MG63 (cell line): ENCODE measurements at places on chromosomes 4 and X.
A peak's percentile ranks its signal among the peaks of the same experiment; 100 is the strongest.

GRCh38 chr4:131470360-131470759, 1678.7 kb upstream of the PCDH10 start:
- DNase-seq = no peak

DNA sequence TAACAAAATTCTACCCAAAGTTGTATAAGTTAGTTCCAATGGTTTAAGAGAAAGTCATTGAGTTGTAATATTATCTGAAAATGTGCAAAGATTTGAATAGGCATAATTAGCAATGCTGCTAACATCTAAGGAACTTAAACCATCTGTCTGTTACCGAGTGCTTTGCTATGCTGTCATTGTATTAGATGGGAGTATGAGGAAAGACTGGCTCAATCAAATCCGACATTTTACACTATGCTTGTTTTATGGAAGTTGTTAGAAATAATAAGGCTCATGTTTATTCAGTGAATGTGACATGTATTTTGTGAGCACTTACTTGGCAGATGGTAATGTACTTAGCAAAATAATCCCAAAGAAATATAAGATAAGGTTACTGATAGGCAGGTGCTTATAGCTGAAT, 1715.1 kb downstream of the PCDH7 start:
- no peak for DNase-seq

DNA sequence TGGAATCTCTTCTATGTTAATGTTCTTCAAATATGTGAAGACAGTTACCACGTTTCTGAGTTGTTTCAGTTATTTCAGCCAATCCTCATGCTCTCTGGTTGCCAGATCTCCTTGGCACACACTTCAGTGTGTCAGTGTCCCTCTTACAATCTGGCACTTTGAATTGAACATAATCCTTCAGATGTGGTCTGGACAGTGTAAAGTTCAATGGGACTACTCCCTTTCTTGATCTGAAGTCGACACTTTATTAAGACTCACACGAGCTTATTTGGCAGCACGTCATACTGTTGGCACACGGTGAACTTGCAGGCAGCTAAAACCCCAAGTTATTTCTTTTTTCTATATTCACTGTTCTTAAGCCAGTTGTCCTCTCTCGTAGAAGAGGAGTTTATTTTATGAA, 28.2 kb downstream of the ARSJ start:
- peak; percentile 76 for DNase-seq

DNA sequence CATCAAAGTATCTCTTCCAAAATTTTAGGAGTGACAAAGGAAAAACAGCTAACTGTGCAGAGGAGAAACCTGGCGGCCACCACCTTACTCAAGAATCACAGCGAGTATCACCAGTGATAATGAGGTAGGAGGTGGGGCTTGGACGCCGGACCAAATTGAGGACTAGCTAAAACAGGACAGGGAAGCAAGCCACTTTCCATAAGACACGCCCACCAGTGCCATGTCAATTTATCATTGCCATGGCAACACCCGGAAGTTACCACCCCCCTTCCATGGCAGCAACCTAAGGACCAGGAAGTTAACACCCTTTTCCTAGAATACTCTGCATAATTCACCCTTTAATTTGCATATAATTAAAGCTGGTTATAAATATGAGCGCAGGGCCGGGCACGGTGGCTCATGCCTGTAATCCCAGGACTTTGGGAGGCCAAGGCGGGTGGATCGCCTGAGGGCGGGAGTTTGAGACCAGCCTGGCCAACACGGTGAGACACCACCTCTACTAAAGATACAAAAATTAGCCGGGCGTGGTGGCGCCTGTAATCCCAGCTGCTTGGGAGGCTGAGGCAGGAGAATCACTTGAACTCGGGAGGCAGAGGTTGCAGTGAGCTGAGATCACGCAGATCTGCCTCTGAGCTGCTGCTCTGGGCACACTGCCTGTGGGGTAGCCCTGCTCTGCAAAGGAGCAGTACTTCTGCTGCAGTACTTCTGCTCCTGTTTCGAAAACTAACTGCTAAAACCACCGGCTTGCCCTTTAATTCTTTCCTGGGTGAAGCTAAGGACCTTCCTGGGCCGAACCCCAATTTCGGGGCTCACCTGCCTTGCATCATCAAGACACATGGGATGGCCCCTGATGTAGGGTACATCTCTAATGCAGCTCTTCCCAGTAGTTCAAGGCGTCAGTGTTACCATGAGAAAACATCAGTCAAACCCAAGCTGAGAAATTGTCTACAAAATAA, 116.7 kb downstream of the HMX1 start:
- DNase-seq = no peak

GRCh38 chr4:77662396-77662795, 56.8 kb downstream of the CXCL13 start:
- DNase-seq = no peak

DNA sequence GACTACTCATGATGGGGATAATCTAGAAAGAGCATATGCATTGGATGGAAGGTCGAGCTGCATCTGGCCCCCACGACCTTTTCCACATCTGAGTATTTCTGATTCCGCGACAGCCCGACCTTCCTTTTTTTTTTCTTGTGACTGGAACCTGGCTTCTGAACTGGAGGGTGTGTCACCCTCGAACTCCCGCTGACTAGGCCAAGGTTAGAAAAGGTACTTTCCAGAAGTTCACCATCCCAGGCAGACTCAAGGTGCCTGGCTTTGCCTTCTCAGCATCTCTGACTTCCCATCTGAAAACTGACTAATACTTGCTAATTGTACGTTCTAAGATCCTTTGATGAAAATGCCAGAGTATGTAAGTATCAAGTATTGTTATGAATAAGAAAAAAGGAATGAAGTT, 49.3 kb upstream of the CD40LG start:
- no peak for DNase-seq

DNA sequence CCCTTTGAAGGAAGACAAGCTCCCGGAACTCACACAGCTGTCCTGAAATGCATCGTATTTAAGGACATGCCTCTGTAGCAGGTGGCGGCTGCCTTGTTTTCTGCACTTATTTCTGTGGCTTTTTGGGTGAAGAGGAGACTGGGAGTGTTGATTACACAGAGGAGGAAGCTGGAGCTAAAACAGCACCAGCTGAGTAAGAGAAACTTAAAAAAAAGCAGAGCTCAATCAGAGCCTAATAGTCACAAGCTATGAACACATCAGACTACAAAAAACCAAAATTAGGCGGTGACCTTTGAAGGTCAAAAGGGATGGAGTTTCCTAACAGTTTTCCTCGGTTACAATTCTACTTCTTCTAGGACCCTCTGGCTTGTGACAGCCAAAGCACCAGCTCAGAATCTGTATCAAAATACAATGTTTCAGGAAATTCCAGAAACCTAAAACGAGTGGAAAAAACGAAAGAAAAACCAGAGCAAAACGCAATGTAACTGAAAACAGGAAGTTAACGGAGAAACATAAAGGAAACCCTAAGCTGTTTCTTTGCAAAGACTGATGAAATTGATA, 13.5 kb downstream of the PRKX start:
- no peak for DNase-seq

GRCh38 chr4:101103381-101104142, 243.8 kb downstream of the PPP3CA start:
- no peak for DNase-seq

DNA sequence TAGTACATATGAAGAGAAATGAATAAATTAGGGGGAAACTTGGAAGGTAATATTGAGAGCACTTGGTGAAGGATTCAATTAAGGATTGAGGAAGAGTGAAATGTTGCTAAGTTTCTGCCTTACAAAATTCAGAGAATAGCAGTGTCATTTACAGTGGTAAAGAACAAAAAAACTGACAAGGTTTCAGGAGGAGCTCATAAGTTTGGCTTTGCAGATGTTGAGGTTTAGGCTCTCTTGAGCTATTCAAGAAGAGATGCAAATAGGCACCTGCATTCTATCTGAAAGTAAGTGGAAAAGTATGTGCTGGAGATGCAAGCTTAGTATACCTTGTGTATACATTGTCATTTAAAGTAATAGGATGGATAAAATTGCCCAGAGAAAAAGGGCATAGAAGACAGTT, 22.3 kb upstream of the EMCN start:
- DNase-seq = no peak

GRCh38 chr4:185238215-185238681, 28.9 kb downstream of the SNX25 start:
- DNase-seq = no peak

- DNase-seq = peak; percentile 33
These were observed 54.0 kb downstream of the MAML3 start for GRCh38 chr4:140099983-140100382.

DNA sequence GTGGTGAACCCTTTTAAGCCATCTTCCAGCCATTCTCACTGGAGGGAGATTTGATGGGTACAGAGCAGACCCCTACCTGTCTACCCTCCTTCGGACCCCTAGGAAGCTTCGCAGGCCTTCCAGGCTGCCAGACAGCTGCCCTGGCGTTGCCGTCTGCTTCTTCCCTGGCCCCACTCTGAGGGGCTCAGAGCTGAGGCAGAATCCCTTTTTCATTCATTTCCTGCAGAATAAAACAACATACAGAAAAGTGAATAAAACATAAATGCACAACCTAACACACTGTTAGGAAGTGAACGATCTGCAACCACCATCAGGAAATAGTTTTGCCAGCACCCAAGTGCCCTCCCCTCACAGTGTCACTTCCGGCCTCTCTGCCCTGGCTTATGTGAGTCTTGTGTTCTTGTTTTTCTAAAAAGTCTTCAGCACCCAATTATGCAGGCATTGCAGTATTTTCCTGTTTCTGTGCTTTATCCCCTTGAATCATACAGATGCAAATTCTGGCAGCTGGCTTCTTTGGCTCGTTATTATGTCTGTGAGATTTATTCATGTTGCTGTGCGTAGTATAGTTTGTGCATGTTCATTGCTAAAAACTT, 5.6 kb upstream of the ADD1 start:
- DNase-seq = no peak

DNA sequence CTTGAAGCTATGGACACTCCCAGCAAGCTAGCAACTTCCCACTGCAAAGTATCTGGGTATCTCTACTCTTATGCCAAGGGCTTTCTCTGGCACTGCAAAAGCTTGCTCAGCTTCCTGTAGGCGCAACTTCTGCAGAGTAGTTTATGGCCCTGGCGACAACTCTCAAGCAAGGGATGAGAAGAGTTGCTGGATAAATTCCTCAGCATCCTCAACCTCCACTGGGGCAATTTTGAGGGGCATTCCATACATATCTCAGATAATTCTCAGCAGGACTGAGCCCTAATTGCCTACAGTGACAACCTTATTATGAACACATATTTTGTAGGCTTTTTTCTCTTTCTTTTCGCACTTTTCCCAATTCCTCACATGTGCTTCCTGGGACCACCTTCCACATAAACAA, 31.2 kb upstream of the TAB3 start:
- DNase-seq = no peak

- peak; percentile 74 for DNase-seq
These were observed 1.2 kb downstream of the CORIN start for GRCh38 chr4:47836641-47837093.

DNA sequence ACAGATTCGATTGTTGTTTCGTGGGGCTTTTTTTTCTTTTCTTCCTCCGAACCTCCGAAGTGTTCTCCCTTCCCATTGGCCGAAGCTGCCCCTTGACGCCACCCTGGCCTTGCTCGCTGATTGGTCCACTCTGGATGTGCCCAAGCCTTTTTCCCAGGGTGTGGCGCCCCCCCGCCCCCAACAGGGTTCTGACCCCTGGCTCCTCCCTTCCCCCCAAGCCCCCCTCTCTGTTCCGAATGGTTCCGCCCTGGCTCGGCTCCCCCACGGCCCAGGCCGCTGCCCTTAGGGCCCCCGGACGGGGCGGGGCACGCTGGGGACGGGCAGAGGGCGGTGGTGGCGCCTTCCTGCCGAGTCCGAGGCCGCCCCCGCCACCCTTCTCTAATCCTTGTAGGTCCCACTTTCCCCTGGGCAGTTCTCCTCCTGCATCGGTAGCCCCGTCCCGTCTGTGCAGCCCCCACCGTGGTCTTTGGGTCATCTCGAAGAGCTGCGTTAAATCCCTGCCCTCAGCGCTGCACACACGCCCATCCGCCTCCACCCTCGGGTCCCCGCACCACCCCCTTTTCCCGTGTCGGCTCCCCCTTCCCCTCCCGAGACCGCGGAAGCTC, 25.5 kb downstream of the UTP14A start:
- peak; percentile 92 for DNase-seq

DNA sequence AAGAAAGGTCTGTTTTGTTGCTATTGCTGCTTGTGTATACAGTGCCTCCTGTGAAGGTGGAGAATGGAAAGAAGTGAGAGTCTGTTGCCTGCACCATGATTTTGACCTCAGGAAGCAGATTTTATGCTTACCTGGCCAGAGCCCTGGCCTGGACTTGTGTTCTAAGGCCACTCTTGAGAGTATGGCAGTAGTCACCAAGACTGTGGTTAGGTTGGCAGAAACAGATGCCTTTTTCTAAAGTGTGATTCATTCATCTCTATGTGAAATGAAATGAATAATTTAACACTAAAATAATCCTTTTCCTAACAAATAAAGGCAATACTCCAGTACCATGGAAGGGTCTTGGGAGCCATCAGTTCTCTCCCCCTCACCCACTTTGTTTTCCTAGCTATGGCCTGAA, 161.8 kb downstream of the DCLK2 start:
- no peak for DNase-seq

DNA sequence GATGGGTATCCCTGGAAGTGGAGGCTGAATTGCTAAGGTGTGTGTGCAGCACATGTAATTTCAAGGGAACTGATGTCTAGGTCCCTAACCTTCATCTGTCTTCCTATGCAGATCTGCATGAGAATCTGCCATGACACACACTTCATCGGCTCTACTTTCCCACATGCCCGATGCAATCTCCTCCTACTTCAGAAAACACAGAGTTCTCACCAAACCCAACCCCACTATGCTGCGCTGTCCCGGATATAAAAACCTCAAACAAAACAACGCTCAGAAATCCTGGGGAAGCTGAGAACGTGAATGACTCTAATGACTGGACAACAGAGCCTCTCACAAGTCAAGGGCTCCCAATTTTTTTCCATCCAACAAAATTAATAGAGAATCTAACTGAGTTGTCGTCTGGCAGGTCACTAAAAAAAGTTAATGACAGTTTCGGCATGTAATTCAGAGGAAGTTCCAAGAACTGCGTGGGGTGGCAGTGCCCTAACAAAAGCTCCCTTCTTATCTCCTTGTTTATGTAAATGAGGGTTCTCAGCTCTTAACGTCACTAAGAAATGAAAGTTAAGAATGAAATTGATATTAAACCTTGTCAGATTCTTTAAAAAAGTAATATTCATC, 39.0 kb downstream of the STX18 start:
- no peak for DNase-seq
